ENCODE measurements at places on chromosomes 3 and 15.

- DNase-seq, result no peak
These were observed 203.6 kb upstream of the PDZRN3 start for GRCh38 chr3:73828348-73828747.

DNA sequence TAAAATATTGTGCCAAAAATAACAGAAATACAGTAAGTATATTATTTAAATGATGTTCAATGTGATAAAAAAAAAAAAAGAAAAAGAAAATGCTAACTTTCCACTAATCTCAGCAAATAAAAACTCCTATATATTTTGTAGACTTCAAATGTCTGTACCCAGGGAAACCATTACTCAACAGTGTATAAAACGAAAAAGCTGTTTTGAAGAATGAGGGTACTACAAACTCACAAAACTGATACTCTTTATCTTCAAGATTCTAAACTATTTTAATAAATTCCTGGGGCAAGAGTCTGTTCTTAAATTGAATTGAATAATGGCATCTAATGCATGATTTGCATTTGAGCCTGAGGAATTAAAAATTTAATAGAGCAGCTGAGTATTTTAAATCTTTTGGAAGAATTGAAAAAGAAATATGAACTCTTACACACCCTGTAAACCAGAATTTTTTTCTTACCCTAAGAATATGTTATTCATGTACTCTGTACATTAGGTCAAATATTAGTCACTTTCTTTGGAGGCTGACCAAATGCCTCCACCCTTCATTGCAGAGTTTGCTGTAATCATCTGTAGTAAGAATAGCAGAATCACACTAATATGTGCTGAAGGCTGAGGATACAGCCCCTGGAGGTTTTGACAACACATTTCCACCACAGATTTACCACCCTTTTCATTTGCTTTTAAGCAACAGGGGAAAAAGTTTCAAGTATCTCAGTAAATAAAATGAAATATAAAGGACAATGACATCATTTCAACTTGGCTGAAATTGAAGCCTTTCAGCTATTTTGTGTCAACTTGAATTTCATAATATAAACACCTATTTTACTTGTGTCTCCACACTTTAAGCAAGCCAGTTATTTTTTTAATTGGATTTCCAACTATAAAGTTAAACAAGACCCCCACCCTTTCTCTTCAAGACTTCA, 79.7 kb downstream of the FBN1 start:
- peak; percentile 74 for DNase-seq

DNA sequence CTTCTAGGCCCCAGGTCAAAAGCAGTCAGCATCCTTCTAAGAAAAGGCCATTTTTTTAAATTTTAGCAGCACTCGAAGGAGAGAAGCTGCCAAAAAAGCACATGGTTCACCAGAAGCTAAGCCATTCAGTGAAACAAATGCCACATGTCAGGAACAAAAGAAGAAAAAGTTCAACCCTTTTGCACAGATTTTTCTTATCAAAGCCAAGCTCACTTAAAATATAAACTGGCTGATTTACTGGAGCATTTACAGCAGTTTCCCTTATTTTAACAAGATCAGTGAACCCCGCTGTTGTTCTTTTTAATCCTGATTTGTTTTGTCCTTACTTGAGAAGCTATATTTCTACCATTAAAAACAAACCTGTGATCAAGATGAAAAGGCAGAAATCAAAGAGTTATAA, 46.5 kb upstream of the SYNPR start:
- DNase-seq, result no peak

GRCh38 chr15:67884514-67885174, 44.8 kb upstream of the RNU6-1 start:
- DNase-seq, result peak; percentile 16

All from A172 (cell line).